DMS 273 treated with DMSO at 0.1 percent for 48 hours (cell line): ENCODE measurements at places on chromosomes 6 and 20.

GRCh38 chr6:81818901-81819361 is 66.5 kb upstream of the TENT5A start:
- DNase-seq, result no peak

DNA sequence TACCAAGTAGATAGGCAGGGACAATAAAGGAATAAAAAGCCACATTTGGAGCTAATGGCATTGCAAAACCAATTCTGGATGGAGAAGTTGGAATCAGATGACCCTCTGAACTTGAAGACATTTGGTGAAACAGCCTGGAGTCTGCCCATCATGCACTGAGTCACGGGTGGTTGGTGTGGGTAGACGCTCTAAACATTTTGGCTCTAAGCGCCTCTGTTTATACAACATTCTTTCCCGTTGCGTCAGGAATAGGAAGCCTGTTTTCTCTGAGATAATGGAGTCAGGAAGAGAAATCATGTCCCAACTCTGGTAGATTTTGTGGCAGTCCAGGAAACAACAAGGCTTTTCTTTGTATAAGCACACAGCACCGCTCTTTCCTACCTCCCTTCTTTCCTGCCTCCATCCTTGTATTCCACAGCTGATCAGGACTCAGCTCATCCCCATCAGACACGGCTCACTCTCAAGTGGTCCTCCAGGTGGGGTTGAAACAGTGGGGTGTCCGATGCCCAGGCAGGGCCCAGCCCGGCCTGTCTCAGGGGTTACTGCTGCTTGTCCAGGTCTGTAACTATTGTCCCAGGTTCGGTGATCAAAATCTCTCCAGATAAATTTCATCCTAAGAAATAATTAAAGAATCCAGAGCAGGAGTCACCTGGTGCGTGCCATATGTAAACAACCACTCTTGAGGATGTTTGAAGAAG is 12.1 kb upstream of the RAMACL start:
- no peak for DNase-seq

GRCh38 chr20:1122388-1123315 is 4.2 kb downstream of the PSMF1 start:
- no peak for DNase-seq

DNA sequence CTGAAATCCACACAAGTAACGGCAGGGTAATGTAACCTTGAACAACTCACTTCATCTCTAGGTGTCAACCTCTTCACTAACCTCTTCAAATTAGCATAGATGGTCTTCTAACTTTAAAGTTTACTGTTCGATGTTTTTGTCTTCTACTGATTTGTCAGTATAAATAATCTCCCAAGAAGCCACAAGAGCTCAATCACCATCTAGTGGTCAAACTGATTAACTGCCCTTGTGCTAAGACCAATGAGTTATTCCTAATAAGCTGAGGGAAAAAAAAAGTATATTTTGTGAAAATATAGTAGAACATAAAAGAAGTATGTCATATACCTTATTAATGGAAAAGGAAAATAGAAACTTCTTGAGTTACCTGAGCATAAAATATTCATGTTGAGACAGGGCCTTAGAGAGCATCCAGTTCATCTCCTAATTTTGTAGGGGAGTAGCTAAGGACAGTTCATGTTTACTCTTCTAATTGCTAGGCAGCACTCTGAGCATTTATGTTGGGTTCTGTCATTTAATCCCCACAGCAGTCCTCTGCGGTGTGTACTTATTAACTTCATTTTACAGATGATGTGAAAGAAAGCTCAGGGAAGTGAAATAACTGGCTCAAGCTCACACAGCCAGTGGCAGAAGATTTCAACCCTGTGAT is 317.1 kb downstream of the ESR1 start:
- DNase-seq, result peak; percentile 26

DNA sequence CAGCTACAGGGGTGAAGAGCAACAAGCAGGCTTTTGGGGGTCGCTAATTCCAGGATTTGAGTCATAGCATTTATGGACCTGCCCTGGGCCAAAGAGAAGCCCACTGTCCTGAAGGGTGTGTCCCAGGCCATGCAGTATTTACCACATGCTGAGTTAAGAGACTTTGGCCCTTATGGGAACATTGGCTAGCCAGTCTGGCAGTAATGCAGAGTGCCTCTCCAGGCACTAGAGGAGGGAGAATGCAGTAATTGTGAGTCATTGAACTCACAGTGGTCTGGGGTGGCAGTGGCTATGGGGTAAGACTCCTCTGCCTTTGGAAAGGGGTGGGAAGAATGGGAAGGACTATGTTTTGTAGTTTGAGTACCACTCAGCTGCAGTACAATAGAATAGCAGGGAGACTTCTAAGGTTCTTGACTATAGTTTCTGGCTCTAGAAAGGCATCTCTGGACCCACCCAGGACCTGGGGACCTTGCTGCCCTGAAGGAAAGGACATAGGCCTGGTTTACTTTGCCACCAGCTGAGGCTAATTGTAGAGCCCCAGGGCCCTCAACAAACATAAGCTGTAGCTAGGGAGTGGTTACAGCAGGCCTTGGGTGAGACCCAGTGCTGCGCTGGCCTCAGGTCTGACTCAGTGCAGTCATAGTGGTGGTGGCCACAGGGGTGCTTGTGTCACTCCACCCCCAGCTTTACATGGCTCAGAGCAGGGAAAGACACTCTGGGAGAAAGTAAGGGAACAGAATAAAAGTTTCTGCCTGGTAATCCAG is 520.9 kb downstream of the HTR1B start:
- no peak for DNase-seq

DNA sequence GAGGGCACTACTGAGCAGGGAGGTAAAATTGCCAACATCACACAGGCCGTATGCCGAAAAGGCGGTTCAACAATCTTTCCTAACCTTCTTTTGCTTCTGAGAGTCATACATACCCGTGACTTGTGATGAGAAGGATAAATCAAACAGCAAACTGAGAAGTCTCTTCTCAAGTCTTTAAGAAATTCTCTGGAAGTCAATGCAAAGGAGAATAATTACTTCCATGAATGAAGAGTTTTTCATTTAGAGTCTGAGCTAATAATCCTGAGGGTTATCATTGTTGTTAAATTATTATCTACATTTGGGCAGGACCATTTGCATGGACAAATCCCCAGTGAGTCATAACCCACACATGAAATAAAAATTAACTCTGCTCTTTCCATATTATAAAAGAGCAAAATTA is 22.4 kb upstream of the ILRUN start:
- DNase-seq, result no peak

GRCh38 chr20:15316556-15316955 is 979.1 kb upstream of the FLRT3 start:
- DNase-seq, result no peak

- DNase-seq, result no peak
These were observed 116.0 kb downstream of the LRRC1 start for GRCh38 chr6:53910834-53911233.

- DNase-seq, result no peak
These were observed 499 bp downstream of the TTI1 start for GRCh38 chr20:38032585-38033329.

DNA sequence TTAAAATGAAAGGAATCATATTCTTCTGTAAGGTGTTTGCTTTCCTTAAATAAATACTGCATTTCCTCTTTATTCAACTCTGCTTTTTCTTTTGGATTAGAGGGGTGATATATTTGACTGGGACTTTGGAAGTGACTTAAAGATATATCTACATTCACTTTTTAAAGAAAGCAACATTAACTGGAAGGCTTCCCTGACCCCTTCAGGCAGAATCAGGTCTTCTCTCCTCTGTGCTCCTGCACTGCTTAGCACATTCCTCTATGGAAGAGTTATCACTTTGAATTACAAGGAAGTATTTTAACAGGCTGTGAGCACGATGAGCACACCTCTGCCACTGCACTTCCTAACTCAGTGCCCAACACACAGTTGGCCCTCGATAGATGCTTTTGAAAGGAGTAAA is 59.2 kb upstream of the POU3F2 start:
- no peak for DNase-seq

GRCh38 chr20:57379263-57379647 is 11.9 kb upstream of the RBM38 start:
- DNase-seq, result no peak

GRCh38 chr6:97632341-97632740 is 349.3 kb upstream of the MMS22L start:
- DNase-seq, result no peak

- no peak for DNase-seq
These were observed 58.1 kb downstream of the RREB1 start for GRCh38 chr6:7165890-7166267.

- DNase-seq, result no peak
These were observed 4.9 kb downstream of the DSP start for GRCh38 chr6:7546383-7546782.

DNA sequence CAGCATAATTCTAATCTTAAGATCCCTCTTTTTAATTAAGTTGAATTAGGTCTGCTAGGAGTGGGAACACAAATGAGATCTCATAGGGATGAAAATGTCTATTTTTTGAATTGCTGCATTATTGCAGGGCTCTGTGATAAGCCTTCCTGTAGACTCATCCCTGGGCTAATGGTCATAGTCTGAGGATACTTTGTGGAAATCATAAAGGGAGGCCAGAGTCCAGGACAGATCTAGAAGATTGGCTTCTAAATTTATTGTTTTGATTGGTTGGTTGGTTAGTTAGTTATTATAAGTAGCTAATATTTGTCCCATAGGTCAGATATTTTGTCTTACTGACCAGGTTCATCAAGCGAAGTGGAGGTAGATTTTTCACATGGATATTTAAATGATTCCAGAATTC is 142.3 kb downstream of the AKAP7 start:
- DNase-seq, result no peak
